ENCODE measurements at places on chromosomes 1 and 21.

DNA sequence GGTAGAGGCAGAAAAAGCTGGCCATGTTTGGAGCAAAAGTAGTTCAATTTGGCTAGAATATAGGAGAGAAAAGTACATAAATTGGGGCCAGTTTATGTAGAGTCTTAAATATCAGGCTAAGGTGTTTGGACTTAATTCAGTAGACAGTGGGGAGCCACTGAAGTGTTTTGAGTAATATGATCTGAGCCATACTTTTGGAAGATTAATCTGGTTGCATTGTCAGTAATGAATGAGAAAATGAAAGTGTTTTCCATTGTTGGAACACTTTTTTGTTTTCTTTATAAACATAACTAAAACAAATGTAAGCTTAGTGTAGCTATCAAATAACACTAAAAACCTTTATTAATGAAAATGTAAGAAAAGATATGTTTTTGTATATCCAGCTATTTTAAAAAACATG lies 42.1 kb downstream of the POU2F1 start:
- no peak for DNase-seq

DNA sequence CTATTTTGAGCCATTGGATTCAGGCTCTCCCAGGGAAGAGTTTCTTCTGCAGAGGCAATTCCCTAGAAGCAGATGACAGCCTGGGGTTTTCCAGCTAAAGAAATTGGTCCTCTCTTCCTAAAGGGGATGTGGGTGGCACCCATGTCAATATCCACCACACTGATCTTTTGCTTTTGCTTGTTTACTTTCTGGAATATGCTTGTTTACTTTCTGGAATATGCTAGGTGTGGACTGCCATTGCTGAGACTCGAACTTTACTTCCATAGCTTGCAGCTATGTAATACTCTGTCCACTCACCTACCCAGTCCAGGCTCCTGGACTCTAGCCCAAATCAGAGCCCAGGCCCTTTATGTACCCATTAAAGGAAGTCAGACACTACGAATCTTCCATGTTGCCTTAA lies 92.1 kb upstream of the SMYD2 start:
- DNase-seq: no peak

DNA sequence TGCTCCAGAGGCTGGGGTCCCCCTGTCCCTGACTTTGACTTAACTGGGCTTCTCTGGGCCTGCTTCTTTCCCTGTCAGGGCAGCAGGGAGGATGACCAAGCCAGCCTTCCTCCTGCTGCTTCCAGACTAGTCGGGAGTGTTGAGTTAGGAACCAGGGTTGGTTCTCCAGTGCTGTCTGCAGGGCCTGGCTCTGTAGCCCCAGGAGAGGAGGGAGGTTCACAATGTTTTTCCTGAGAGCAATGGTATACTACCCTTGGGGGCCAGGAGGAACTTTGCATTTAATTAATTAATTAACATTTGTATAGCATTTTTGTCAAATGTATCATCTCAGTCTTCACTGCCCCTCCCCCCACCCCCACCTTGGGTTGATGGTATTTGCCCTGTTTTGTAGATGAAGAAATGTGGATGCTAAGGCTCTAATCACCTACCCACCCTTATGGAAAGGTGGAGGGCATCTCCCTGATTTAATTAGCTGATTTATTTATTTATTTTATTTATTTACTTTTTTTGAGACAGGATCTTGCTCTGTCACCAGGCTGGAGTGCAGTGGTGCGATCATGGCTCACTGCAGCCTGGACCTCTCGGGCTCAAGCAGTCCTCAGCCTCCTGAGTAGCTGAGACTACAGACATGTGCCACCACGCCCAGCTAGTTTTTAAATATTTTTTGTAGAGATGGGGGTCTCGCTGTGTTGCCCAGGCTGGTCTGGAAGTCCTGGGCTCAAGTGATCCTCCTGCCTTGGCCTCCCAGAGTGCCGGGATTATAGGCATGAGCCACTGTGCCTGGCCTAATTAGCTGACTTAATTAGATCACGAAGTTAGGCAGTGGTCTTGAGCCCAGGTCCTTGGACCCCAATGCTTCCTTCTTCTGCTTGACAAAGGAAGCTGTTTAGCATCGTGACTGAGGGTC lies 6.6 kb downstream of the H6PD start:
- no peak for DNase-seq

DNA sequence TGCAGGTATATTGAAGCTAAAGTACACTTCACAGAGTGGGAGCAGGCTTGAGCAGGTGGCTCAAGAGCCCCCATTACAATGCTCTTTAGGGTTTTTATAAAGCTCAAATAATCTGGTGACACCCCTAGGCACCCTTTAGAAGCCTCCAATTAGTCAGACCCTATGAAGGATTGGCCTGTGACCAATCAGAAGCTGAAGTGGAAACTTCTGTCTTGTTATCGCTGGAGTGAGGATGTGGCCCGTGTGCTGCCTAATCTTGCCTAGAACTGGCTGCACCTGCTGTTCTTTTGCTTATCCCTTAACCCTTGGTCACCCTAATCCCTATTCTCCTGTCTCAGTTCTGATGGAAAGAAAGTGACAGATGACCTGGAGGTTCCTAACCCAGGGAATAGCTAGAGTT lies 70.8 kb upstream of the ABCG1 start:
- DNase-seq: no peak

GRCh38 chr1:91680556-91681155 lies 180.0 kb downstream of the CDC7 start:
- no peak for DNase-seq

- no peak for DNase-seq
Observed at GRCh38 chr1:178740491-178740890, 15.4 kb downstream of the RALGPS2 start.

- DNase-seq: no peak
Observed at GRCh38 chr1:118381197-118381869, 196.3 kb upstream of the SPAG17 start.

GRCh38 chr1:107525961-107526360 lies 385.1 kb downstream of the NTNG1 start:
- no peak for DNase-seq

GRCh38 chr1:206062464-206062863 lies 9.5 kb downstream of the RHEX start:
- DNase-seq: no peak

- DNase-seq: no peak
Observed at GRCh38 chr1:53634571-53634979, 104.4 kb downstream of the GLIS1 start.

DNA sequence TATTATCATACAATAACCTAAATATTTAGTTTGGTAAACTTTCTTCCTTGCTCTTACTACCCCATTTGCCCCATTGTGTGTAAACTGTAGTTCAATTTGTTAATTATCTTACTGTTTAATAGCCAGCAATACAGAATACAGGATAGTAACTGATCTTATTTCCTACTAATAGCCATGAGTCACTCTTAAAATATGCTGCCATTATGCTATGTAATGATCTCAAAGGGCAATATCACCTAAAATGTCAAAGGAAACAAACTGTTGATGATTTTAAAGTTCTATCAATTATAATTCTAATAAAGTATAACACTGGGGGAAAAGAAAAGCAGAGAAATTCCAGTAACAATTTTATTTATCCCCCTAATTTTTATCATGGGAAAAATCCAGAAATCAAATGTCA lies 4.3 kb downstream of the SLC30A1 start:
- DNase-seq: no peak

- DNase-seq: no peak
Observed at GRCh38 chr1:109134423-109134822, 20.5 kb downstream of the ELAPOR1 start.

- no peak for DNase-seq
Observed at GRCh38 chr1:220281159-220281574, 8.9 kb upstream of the RAB3GAP2 start.

GRCh38 chr1:150976879-150977694 lies 2.5 kb upstream of the CERS2 start:
- DNase-seq: no peak

- no peak for DNase-seq
Observed at GRCh38 chr1:25989440-25990234, 8.2 kb downstream of the PAFAH2 start.

DNA sequence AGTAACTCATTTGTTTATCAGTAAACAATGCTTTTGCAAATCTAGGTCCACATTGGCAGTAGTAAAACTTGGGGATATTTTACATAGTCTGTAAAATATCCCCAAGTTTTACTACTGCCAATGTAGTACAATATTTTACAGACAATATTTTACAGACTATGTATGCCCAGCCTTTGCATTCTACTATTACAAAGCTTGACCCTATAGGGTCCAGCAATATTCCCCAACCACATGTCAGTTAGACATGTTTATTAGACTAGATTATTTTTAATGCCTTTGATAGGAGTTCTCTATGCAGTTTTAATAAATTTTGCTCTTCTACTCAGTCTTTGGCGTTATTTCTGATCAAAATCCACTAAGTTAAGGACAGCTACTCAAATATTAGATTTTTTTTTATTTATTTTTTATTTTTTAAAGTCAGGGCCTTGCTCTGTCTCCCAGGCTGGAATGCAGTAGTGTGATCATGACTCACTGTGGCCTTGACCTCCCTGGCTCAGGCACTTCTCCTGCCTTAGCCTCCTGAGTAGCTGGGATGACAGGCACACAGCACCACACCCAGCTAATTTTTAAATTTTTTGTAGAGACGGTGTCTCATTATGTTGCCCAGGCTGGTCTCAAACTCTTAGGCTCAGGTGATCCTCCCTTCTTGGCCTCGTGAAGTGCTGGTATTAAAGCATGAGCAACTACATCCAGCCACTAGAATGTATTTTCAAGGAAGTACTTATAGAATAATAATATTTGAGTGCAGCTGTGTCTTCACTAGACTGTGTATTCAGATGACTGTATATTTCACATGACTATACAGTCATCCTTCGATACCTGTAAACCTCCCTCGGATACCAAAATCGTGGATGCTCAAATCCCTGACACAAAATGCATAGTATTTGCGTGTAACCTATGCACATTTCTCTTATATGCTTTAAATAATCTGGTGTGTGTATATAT lies 19.8 kb downstream of the MIER1 start:
- peak; percentile 54 for DNase-seq

DNA sequence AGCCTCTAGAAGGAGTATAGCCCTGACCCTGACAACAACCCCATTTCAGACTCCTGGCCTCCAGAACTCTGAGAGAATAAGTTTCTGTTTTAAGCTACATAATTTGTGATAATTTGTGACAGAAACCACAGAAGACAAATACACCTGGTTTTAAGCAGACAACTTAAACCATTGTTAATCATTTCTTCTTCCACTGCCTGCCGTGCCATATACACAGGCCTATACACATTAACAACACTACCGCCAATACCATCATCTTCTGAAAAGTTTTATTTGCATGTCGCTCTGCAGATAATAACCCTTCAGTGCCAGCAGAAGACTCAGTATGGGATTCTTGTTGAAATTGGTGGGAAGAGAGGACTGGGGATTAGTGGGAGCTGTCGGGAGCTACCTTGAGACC lies 39.9 kb upstream of the KRTAP19-8 start:
- no peak for DNase-seq

- no peak for DNase-seq
Observed at GRCh38 chr21:38869946-38870345, 64.2 kb downstream of the ETS2 start.

Data from GM04504 (cell line).